ENCODE measurements at places on chromosomes 3 and 15.
A peak's percentile ranks its signal among the peaks of the same experiment; 100 is the strongest.

GRCh38 chr3:39443530-39443929, 23.9 kb upstream of the MOBP start:
- no peak for DNase-seq

- DNase-seq = no peak
These were observed 93.4 kb downstream of the RBMS3 start for GRCh38 chr3:29374226-29374625.

DNA sequence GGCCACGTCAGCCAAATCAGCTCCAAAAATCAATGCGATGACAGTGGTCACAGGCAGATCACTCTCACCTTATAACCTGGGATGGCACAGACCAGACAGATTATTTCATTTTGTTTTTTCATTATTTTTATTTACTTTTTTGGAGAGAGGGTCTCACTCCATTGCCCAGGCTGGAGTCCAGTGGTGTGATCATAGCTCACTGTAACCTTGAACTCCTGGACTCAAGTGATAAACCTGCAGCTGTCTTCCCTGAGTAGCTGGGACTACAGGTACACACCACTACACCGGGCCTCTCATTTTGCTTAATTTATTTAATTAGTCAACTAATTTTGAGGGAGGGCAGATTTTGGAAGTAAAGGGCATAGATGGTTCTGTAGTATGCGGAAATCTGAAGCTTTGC, 51.2 kb upstream of the ICE2 start:
- no peak for DNase-seq

GRCh38 chr3:9088441-9089353, 125.4 kb upstream of the RAD18 start:
- no peak for DNase-seq

DNA sequence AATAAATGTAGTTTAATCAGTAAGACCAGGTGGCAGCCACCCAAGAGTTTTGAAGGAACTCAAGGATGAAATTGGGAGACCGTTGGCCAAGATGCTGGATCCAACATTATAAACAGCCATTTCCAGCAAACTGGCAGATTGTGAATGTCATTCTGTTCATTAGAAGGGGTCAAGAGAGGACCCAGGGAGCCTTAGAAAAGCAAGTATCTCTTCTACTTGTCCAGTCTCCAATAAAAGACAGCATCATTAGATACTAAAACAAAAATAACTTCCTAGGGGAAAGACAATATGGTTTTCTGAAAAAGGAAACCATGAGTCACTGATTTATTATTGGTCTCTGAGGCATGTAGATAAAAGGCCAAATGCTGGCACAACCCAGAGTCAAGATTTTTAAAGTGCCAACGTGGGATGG, 67.9 kb downstream of the GADL1 start:
- DNase-seq = no peak

DNA sequence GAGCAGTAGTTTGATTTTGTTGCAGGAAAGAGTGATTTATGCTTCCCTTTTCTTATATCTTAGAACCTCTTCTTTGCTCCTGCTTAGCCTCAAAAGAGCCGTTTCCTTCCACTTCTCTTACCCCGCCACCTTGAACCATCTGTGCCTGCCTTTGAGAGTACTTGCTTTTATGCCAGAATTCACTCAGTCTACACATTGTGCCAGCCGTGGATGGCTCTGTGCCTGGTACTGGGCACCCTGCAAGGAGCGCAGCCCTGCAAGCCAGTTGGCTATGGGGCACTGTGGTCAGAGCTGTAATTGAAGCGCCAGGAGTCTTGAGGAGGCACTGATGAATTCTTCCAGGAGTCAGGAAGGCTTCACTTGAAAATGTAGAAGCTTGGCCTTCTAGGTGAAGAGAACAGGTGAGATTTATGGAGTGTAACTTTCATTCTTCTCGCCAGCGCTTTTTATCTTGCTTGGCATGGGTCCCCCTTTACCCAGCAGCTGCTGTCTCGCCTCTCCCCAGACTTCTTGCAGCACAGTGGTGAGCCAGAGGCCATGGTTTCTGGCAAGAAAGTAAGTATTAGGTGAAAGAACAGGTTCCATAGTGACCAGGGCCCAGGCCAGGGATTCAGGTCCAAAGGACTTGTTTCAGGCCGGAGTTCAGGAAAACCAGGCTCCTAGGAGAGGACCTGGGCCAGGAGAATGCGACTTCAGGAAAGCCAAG, 4.9 kb downstream of the TMED3 start:
- DNase-seq = no peak

DNA sequence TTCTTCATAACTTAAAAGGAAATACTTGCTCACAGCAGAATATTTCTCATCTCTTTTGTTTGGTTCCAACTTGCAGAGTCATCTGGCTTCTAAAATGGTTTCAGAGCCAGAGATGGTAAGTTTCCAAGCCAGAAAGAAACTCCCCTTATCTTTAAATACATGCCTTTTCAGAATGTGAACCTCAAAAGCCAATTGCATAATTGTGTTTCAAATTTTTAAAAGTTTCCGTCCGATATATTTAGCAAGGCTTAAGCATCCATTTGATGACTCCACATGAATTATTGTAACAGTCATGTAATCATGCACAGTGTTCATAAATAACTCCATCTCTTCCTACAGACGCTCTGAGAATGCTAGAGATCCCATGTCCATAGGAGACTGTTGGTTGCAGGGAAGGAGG, 40.6 kb upstream of the C3orf80 start:
- DNase-seq = no peak

DNA sequence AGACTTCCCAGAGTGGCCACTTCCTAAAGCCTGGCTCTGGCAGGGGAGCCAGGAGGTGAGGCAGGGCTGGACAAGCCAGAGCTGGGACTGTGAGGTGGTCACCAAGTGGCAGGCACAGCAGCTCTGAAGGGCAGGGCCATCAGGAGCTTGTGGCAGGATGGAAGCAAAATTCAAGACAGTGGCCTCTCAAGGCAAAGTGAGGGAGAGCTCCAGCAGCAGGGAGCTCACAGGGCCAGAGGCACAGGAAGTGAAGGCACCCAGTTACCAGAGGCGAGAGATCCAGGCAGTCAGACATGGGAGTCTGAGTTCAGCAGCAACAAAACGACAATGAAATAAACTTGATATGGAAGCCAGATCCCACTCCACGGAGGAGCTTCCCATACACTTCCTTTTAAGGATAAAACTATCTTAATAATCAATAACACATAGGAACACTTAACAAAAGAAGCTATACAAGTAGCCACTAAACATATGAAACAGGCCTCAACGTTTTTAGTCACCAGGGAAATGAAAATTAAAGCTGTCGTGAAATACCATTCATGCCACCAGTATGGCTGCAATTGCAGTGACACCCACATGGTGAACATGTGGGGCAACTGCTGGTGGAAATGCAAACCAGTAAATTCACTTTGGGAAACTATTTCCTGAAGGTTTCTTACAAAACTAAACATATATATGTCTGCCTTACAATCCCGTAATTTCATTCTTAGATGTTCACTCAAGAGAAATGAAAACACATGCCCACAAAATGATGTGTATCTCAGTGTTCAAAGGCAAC, 35.4 kb upstream of the TMEM158 start:
- no peak for DNase-seq

GRCh38 chr3:52202384-52203077, 4.6 kb downstream of the ALAS1 start:
- DNase-seq = no peak

- no peak for DNase-seq
These were observed 72.4 kb downstream of the SENP2 start for GRCh38 chr3:185658504-185658912.

GRCh38 chr3:71450162-71450561, 133.4 kb downstream of the FOXP1 start:
- DNase-seq = no peak

GRCh38 chr3:76969996-76970615, 69.8 kb upstream of the ROBO2 start:
- no peak for DNase-seq

GRCh38 chr3:85838921-85839320, 880.1 kb downstream of the CADM2 start:
- no peak for DNase-seq

GRCh38 chr15:55707951-55708350, 35.0 kb downstream of the PRTG start:
- DNase-seq = no peak

- DNase-seq = peak; percentile 46
These were observed 79.5 kb upstream of the UMPS start for GRCh38 chr3:124650798-124651197.

DNA sequence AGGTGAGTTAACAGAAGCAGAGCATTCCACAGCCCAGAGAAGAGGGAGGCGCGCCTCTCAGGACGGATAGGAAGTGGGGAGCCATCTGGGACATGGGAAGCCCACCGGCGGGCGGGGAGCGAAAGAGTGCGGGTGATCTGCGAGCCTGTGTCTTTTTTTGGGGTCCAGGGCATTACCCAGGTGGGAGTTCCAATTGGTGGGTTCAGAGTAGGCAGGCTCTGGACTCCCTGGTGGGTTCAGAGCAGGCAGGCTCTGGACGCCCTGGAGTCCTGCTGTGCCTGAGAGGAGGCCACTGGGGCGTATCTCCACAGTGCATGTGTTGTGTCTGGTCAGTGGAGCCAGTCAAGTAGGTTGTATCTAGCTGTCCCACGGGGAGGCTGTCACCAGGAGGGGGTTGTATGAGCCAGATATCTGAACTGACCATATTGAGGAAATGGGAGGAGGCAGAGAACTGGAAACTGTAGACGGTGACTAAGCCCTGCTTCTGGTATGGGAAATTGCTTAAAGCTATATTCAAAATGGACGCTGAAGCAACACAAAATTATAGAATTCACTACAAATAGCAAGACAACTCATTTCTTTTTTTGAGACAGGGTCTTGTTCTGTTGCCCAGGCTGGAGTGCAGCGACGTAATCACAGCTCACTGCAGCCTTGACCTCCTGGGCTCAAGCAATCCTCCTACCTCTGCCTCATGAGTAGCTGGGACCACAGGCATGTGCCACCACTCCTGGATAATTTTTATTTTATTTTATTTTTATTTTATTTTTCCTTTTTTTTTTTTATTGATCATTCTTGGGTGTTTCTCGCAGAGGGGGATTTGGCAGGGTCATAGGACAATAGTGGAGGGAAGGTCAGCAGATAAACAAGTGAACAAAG, 34.5 kb upstream of the CHST2 start:
- peak; percentile 27 for DNase-seq

DNA sequence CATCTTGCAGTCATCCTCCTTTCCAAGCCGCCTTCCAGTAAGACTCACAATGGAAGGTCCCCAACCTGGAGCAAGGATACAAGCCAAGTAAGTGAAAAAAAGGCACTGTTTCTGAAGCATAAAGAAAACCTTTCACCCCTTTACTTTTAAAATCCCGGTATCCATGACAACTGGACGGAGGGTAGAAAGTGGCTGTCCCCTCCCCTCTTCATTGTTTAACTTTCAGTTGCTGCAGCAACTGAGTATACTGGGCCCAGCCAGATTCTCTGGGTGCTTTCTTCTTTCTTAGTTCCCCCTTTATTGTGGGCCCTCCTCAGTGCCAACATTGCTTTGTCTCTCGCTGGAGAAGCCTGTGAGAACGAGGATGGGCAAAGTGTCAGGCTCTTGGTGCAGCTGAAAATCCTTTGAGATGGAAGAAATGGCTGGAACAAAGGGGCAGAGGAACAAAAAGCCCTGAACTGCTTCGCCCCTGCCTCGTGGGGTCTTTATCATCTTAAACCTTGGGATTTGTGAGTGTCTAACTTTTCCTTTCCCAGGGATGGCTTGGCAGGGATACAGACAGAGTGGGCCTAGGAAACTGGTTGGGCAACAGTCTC, 224.0 kb upstream of the RGMA start:
- DNase-seq = no peak

DNA sequence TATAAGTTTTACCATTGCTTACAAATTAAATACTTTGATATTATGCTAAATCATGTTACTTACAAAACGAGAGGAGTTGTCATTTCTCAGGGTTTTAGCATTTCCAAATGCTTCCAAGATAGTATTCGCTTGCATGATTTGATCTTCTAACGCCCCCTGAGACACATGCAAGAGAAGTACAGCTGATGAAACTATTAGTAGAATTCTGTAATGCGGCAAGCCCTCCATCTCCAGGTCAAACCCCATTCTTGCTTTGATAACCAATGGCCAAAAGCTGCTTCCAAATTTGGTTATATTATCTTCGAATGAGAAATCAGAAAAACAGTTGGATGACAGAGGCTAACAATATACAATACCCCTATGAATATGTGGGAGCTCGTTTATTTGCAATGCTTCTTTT, 14.7 kb downstream of the MYH15 start:
- no peak for DNase-seq

GRCh38 chr15:45858491-45858890, 223.7 kb downstream of the SQOR start:
- no peak for DNase-seq

DNA sequence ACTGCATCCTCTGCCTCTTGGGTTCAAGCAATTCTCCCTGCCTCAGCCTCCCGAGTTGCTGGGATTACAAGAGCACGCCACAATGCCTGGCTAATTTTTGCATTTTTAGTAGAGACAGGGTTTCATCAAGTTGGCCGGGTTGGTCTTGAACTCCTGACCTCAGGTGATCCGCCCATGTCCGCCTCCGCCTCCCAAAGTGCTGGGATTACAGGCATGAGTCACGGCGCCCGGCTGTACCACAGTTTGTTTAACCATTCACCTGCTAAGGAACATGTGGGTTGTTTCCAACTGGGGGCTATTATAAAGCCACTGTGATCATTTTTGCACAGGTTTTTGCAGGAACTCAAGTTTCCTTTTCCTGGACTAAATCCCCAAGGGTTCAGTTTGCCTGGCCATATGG, 123.2 kb upstream of the RAP2B start:
- no peak for DNase-seq

- no peak for DNase-seq
These were observed 9.5 kb downstream of the CCR9 start for GRCh38 chr3:45895686-45896468.

DNA sequence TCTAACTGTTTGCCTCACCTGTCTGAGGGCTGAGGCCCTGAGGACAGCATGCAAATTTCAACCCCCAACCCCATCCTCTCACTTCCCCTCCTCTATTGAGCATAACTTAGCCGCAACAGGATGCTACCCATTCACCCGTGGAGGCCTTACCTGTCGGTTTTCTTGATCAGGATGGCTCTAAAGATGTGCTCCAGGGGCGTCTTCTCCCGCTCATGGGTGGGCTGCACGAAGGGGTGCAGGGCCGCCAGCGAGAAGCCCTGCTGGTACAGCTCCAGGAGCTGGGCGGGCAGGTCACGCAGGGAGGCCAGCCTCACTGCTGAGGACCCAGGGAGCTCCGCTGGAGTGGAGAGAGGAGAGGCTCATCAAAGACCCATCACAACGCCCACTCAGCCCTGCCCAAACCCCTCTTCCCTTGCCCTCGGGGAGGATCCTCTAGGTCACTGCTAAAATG, 79.8 kb downstream of the RFTN1 start:
- DNase-seq = no peak
